ENCODE measurements at places on chromosomes 12 and 14.
A peak's percentile ranks its signal among the peaks of the same experiment; 100 is the strongest.

GRCh38 chr12:1634149-1634548, 5.1 kb downstream of the WNT5B start:
- peaks cover 19% of the 10 kb centered on the region for H3K27me3 ChIP-seq
- H3K36me3 ChIP-seq = no peaks in the 10 kb centered on the region
- peaks cover 15% of the 10 kb centered on the region for H3K4me1 ChIP-seq

DNA sequence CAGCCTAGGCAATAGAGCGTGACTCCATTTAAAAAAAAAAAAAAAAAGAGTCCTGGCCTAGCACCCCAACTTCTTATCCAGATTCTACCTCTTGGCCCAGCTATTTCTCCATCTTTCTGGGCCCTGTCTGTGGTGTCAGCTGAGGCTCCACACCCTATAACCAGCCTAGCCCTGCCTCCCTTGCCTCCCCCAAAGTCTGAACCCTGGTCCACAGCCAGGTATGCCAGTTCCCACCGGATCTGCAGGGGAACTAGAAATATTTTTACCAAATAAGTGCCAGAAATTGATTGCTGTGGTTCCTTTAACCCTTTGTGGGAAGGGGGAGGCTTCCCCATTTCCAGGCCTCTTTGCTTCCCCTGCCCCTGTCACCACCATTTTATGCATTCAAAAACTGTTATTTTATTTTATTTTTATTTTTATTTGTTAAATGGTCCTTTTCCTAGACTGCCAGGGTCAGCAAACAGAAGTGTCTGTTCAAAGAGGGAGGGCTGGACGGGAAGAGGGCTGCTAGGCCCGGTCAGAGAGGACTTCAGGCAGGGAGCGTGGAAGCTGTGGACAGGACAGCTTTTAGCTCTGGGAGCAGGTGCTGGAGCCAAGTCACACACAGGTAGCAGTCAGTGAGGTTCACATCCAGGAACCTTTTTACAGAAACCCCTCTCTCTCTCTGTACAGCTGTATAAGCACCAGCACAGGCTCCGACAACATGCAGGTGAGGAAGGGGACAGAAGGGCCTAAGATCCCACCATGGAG, 23.2 kb downstream of the TTC9 start:
- no peak overlapping the region for H3K27ac ChIP-seq
- H3K4me3 ChIP-seq = no peak overlapping the region
- no peak for DNase-seq
- peaks cover 11% of the 10 kb centered on the region for H3K36me3 ChIP-seq
- no peaks in the 10 kb centered on the region for H3K27me3 ChIP-seq

DNA sequence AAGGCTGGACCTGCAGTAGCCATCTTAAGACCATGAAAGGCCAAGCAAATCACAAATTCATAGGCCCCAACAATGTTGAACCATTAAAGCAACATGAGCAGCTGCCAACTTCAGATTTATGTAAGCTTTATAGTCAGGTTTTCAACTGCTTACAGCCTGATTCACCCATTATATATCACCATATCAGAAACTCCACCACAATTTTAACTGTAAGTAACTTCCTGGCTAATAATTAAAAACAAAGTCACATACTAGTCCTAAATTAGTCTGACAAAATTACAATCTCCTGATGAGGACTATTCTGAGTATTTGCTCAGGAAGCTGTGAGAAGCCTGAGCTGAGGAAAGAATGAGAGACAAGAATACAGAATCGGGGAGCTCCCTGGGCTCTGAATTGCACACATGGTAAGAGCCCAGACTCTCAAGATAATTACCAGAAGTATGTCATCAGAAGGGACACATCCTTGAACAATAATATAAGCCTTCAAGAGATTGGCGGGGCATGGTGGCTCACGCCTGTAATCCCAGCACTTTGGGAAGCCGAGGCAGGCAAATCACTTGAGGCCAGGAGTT, 55.1 kb downstream of the NUMB start:
- H3K27me3 ChIP-seq = no peaks in the 10 kb centered on the region
- no peak overlapping the region for H3K27ac ChIP-seq
- DNase-seq = no peak

GRCh38 chr14:100442036-100442435, 118.9 kb downstream of the SLC25A47 start:
- H3K4me3 ChIP-seq = no peak overlapping the region
- H3K27me3 ChIP-seq = no peaks in the 10 kb centered on the region
- no peak for DNase-seq

DNA sequence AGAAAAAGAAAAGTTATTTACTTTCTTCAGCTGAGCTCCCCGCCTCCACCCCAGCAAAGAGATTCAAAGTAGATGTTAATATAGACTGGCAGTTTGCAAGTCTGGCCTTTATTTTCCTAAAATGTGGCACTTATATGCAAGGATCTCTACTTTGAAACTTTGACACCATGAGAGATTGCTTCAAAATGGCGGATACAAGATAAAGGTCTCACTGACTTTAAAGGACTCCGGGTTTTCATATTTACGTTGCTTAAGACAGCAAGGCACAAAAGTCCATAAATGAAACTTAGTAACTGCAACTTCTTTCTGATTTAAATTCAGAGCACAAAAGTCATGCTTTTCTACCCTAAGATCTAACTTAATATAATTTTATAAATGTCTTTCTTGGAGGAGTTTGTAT, 3.5 kb downstream of the OTX2 start:
- peaks cover 5% of the 10 kb centered on the region for H3K4me1 ChIP-seq
- H3K27me3 ChIP-seq = peaks cover 44% of the 10 kb centered on the region
- no peak overlapping the region for H3K4me3 ChIP-seq
- H3K36me3 ChIP-seq = no peaks in the 10 kb centered on the region
- no peak overlapping the region for H3K27ac ChIP-seq

- peak overlapping the region; percentile 97 for H3K27ac ChIP-seq
- DNase-seq = peak; percentile 25
- H3K4me3 ChIP-seq = peak overlapping the region; percentile 53
- H3K4me1 ChIP-seq = peaks cover 53% of the 10 kb centered on the region
- H3K36me3 ChIP-seq = no peaks in the 10 kb centered on the region
Observed at GRCh38 chr12:111404362-111405148, 1.2 kb upstream of the SH2B3 start.

DNA sequence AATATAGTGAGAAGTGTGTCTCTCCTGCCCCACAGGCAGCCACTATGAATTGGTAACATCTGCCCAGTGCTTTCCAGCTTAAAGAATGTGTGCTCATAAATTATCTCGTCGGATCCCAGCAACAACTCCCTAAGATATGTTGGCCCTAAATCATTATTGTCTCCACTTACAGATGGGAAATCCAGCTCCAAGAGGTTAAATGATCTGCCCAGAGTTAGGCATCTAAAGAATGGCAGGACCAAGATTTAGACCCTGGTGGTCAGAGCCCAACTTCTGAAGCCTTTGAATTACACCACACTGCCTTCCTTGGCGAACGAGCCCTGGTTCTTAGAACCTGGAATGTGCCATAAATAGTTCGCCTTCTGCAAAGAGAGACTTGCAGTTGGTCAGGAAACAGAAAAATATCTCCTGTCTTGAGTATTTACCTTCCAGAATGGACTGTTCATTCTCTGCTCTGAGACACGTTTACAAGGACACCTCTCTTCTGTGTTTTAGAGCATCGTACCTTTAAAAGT, 20.1 kb upstream of the PLEK2 start:
- peaks cover 2% of the 10 kb centered on the region for H3K4me1 ChIP-seq
- no peak overlapping the region for H3K4me3 ChIP-seq
- H3K36me3 ChIP-seq = no peaks in the 10 kb centered on the region
- no peaks in the 10 kb centered on the region for H3K27me3 ChIP-seq
- DNase-seq = no peak

- H3K4me1 ChIP-seq = no peaks in the 10 kb centered on the region
- no peak for DNase-seq
- no peaks in the 10 kb centered on the region for H3K27me3 ChIP-seq
- no peak overlapping the region for H3K27ac ChIP-seq
Observed at GRCh38 chr12:52655251-52655650, 3.2 kb upstream of the KRT2 start.

- peaks cover 20% of the 10 kb centered on the region for H3K36me3 ChIP-seq
- H3K27me3 ChIP-seq = no peaks in the 10 kb centered on the region
- H3K4me3 ChIP-seq = no peak overlapping the region
- peak overlapping the region; percentile 95 for H3K27ac ChIP-seq
- peaks cover 64% of the 10 kb centered on the region for H3K4me1 ChIP-seq
Observed at GRCh38 chr14:61478971-61479473, 157.6 kb downstream of the PRKCH start.

GRCh38 chr12:130831246-130831645, 7.8 kb downstream of the STX2 start:
- no peaks in the 10 kb centered on the region for H3K36me3 ChIP-seq
- H3K27ac ChIP-seq = no peak overlapping the region
- no peak overlapping the region for H3K4me3 ChIP-seq
- no peak for DNase-seq
- no peaks in the 10 kb centered on the region for H3K27me3 ChIP-seq

DNA sequence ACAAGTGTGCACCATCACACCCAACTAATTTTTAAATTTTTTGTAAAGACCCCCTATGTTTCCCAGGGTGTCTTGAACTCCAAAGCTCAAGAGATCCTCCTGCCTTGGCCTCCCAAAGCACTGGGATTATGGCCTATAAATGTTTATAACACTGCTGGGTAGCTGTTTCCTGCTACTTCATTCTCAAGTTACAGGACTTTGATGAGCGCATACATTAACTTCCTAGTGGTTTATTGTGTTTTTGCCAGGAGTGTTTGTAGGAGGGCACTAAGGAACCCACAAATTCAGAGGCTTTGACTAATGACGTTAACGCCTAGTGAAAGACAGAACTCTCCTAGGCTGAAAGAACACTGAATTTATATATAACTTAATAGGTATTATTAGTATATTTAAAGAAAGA, 15.2 kb upstream of the NAA30 start:
- DNase-seq = no peak
- H3K36me3 ChIP-seq = no peaks in the 10 kb centered on the region
- no peak overlapping the region for H3K4me3 ChIP-seq
- no peaks in the 10 kb centered on the region for H3K4me1 ChIP-seq
- H3K27me3 ChIP-seq = no peaks in the 10 kb centered on the region

- DNase-seq = no peak
- H3K4me3 ChIP-seq = peak overlapping the region; percentile 57
- no peaks in the 10 kb centered on the region for H3K36me3 ChIP-seq
- no peaks in the 10 kb centered on the region for H3K27me3 ChIP-seq
- peaks cover 14% of the 10 kb centered on the region for H3K4me1 ChIP-seq
Observed at GRCh38 chr12:123150275-123150743, 581 bp downstream of the PITPNM2 start.

DNA sequence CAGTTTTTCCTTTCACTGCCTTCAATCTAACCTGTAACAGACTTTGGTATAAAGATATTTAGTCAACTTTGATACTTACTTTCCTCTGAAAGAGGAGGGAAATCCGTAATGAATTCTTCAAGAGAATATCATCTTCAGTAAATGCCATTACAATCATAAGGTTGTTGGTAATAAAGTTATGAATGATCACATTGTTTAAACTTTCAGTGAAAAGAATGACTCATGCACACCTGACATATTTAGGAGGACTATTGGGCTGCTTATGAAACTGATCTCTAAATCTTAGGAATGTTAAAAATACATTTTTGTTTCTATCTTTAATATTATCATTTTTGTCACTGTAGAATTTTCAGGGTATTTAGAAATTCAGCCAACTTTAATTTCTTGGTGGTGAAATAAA, 474.7 kb downstream of the SLC16A7 start:
- DNase-seq = no peak
- no peak overlapping the region for H3K4me3 ChIP-seq
- H3K36me3 ChIP-seq = no peaks in the 10 kb centered on the region
- no peaks in the 10 kb centered on the region for H3K27me3 ChIP-seq
- H3K27ac ChIP-seq = no peak overlapping the region
- no peaks in the 10 kb centered on the region for H3K4me1 ChIP-seq

DNA sequence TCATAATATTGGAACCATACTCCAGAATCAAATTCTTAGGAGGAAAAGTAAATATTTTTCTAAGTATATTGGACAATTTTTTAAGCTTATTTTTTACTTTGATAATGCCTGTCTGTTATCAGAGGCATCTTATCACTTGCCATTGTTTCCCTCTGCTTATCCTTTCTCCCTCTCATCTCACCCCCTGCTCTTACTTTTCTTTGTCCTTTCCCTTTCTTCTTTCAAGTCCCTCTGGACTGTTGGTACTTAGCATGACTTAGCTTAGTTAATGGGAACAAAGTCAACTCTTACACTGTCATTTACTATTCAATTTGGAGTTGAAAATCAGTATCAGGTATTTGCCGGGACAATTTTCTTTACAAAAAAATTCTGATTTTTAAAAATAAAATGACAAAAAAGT, 45.2 kb downstream of the ABCD2 start:
- no peak overlapping the region for H3K4me3 ChIP-seq
- H3K4me1 ChIP-seq = no peaks in the 10 kb centered on the region
- no peaks in the 10 kb centered on the region for H3K27me3 ChIP-seq
- peaks cover 27% of the 10 kb centered on the region for H3K36me3 ChIP-seq

DNA sequence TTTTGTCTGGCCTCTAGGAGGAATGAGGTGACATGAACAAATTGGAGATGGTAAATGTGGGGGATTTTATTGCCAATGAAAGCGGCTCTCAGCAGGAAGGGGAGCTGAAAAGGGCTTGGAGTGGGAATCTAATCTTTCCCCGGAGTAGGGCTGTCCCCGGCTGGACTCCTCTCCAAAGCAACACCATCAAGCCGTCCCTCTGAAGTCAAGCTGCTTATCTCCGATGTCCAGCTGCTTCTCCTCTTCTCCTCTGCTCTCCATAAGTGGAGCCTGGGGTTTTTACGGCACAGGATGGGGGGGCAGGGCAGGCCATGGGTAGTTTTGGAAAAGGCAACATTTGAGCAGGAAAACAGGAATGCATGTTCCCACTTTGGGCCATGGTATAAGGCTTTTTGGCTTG, 113.5 kb downstream of the TMEM132D start:
- no peaks in the 10 kb centered on the region for H3K36me3 ChIP-seq
- DNase-seq = no peak
- H3K4me1 ChIP-seq = no peaks in the 10 kb centered on the region
- H3K4me3 ChIP-seq = no peak overlapping the region
- no peak overlapping the region for H3K27ac ChIP-seq

DNA sequence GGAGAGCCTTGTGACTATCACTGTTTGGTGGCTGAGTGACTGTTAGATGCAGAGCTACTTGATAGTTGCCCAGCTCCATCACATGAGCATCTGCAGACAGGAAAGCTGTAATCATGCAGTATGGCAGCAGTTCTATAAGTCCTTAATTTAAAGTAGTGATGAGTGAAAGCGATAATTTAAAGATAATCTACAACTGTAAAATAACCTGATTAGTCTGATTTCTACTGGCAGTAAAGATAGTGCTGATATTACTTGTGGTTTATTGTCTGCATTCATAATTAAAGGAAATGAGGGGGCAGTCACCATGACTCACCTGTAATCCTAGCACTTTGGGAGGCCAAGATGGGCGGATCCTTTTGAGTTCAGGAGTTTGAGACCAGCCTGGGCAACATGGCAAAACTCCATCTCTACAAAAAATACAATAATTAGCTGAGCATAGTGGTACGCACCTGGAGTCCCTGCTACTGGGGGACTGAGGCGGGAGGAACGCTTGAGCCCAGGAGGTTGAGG, 41.2 kb upstream of the PLEKHD1 start:
- H3K27me3 ChIP-seq = no peaks in the 10 kb centered on the region
- H3K4me1 ChIP-seq = no peaks in the 10 kb centered on the region
- DNase-seq = no peak
- no peak overlapping the region for H3K27ac ChIP-seq
- H3K36me3 ChIP-seq = no peaks in the 10 kb centered on the region

All from effector memory CD4-positive, alpha-beta T cell (primary cell).